Stimulated activated CD4-positive, alpha-beta T cell treated with anti-CD3 and anti-CD28 coated beads, Interleukin-15, amount 100 ng/mL, for 24 hours (primary cell): ENCODE measurements at places on chromosomes 5 and 9.

DNA sequence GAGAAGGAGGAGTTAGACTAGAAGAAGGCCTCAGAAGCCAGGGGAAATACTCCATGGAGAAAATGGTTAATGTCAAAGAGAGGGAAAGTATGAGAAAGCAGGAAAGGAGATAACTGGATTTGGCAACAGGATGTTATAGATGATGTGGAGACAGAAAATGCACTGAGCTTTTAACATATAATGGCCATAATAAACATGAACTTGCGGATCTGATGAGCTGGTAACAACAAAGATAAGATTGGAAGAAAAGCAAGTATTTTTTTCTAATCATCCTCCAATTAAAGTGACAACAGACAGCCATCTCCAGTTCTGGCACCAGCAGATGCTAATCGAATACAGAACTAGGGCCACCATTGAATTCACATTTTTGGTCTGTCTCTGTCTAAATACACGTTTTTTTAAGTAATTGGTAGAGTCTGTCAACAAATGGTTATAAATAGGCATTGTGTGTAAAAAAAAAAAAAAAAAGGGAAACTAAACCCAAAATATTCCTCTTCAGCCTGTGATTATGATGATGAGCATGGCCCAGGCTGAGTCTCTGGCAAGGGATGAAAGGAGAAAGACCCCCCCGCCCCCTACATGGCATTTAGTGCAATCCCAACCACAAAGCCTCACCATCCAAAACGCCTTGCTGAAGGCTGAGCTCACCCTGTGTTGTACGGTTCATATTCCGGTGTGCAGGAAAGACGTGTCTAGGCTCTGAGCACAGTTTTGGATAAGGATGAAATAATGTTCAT, 149.5 kb upstream of the LHFPL2 start:
- DNase-seq = no peak

DNA sequence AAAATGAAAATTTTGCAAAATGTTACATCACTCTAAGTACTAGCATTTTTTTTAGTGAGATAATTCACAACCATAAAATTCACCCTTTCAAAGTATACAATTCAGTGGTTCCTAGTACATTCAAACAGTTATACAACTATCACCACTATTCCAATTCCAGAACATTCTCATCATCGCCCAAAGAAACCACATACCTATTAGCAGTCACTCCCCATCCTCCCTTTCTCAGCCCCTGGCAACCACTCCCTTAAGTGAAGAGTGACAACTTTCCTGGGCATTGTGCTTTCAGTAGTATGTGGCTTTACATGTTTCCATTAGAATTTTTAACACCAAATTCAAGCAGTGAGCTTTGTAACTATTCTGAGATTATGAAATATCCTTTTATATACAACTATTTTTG, 81.4 kb downstream of the RASEF start:
- DNase-seq = no peak

DNA sequence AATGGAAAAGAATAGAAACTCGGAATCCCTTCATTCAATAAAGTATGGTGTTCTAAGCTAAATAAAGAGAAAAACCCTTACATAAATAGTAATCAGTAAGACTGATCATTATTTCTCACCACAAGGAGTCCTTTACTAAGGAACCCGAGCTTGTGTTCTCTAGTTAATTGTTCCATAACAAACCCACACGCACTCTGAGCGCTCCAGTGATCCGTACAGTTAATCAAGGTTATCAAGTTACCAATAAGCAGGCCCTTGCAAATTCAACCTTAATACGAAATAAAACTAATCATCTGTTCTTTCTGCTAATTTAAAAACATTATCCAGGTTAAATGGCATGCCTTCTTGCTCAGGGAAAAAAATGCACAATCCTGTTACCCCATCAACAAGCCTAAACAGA, 224.4 kb downstream of the FRMD3 start:
- DNase-seq = no peak

DNA sequence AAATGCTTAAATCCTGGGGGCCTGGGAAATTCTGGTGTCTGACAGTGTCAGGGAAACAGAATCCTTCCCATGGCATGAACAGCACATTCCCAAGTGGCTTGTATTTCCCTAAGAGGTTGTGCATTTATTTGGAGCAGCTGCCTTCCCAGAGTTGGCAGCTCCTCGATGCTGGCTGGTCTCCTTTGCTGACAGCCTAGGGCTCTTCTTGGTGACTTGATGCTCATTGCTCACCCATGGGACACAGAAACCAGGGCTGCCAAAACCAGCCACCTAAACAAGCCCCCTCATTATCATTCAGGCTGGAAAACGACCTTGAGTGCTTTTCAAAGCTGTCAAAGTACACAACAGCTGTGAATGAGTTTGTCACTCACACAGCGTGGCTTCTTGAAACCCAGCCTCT, 24.2 kb downstream of the ENHO start:
- no peak for DNase-seq
